KBM-7 (cell line): ENCODE measurements at places on chromosomes 4 and X.

DNA sequence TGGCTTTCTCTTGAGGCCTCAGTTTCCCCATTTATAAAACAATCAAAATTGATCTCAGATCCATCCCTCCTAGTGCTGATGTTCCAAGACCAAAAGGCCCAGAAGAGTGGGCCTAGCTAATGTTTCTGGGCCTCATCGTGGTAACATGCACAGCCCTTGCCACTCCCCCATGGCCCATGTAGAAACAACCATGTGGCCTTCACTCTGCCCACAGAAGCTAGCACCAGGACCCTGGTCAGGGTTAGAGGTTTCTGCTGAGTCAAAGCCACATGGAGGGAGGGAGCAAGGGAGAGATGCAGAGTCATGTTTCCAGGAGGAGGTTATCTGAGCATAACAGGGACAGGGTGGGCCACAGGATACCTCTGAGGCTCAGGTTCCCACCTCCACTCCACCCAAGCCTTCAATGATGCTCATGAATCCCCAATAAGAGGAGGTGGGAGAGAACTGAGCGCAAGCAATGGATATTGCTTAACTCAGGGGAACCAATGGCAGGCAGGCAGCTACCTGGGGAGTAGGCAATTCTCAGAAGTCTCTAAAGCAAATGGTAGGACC is 16.9 kb downstream of the OTUD5 start:
- no peak for DNase-seq

DNA sequence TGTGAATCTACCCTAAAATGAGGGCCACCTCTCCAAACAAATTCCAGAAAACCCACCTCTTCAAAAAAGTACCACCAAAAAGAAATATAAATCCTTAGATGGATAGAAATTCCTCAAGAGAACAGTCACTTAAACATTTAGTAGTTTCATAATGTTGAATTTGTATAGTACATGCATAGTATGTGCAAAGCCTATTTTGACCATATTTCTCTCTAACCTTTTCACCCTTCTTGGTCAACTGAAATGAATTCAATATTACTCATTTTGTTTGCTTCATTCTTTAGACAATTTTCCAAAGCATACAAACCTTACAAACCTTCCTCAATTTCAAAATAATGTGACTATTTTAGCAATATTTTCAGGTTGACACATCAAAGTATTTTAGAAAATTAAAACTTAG is 4.1 kb downstream of the RHOXF1 start:
- DNase-seq = no peak

- DNase-seq = no peak
Observed at GRCh38 chr4:101178731-101179130, 168.6 kb downstream of the PPP3CA start.

- DNase-seq = no peak
Observed at GRCh38 chr4:135197641-135198040, 996.1 kb upstream of the PABPC4L start.

DNA sequence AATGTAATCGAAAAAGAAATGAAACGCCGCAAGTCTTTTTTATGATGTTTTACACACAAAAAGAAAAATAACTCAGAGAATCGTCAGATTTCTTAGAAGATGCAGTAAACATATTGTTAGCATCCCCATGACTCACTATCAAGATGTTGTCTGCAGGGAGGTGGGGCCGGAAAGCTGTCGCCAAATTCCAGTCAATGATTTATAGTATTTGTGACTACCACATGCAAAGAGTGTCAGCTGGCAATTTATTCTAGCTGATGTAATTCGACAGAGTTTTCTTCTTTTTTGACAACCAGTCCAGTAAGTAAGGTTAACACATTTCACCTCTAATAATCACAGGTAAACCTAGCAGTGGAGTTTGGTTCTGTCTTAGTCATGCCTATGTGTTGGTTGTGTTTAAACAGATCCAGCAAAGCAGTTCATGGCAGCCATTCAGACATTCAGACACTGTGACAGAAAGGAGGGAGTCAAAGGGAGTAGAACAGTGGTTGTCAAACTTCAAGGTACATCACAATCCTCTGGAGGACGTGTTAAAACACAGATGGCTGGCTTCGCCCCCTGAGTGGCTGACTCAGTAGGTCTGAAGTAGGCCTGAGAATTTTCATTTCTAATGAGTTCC is 19.8 kb upstream of the PPP1R2C start:
- DNase-seq = no peak

GRCh38 chr4:893276-893994 is 38.7 kb downstream of the GAK start:
- no peak for DNase-seq

DNA sequence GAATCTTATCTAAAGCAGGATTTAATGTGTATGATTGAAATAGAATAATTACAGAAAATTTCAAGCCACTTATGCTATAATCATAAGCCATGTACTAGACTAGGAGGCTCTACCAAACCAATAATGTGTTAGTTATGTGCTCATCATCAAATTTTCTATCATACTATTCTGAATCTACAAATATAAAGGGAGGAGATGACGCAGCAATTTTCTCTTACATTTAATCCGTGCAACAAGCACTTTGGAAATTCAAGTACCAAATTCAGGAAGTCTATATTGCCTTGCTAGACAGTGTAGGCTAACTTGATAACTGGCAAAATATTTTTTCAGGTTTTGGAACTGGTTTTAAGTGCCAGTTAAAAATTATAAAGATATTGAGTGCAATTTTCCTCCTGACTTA is 283.5 kb downstream of the C4orf33 start:
- no peak for DNase-seq

- no peak for DNase-seq
Observed at GRCh38 chr4:144489831-144490230, 156.1 kb upstream of the HHIP start.
